ENCODE measurements at places on chromosomes 4 and X.

GRCh38 chr4:155597281-155597680 lies 69.4 kb upstream of the GUCY1A1 start:
- no peak for DNase-seq

GRCh38 chr4:177117256-177117655 lies 192.4 kb upstream of the NEIL3 start:
- DNase-seq = no peak

DNA sequence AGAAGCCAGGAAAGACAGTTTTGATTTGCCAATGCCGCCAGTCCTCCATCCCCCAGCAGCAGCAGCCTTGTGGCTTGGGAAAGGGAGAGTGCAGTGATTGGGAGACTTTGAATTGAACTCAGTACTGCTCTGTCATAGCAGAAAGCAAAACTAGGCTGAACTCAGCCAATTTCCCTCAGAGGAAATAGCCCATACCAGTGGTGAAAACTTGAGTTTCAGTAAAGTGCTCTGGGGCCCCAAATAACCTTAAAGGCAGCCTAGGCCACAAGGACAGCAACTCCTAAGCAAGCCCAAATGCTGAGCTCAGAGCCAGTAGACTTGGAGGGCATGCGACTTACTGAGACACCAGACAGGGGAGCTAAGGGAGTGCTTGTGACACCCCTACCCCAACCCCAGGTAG lies 2.0 kb upstream of the PROM1 start:
- no peak for DNase-seq

- DNase-seq = no peak
These were observed 233.7 kb downstream of the PRDM5 start for GRCh38 chr4:120688791-120689190.

DNA sequence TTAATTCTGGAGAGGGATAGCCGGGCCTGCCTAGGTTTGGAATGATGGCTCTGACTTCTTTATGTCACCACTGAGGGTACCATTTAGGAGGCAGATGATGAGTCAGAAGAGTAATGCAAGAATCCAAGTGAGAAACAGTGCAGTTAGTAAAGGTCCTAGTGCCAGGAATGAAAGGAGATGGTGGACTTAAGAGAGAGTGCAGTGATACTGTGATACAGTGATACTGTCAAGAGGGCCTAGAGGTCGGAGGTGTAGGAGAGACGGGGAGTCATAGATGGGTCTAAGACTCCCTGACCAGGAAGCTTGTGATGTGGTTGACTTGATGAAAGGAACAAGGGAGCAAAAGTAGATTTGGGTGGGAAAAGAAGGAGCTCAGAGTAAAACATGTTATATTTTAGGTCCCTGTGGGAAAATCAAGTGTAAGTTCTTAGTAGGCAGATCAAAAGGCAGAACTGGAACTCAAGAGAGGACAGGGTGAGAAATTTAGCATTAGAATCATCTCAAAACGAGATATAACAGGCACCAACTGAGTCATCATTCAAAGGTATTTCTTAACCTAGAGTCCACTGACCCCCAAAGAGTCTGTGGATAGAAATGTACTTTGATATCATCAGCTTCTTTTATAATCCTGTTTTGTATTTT lies 85.0 kb downstream of the NFKB1 start:
- no peak for DNase-seq

Data from activated gamma-delta T cell (primary cell).